IPS DF 6.9 (cell line): ENCODE measurements at places on chromosomes 7 and 10.

GRCh38 chr7:135822376-135822775 is 73.8 kb upstream of the FAM180A start:
- no peak overlapping the region for H3K4me3 ChIP-seq
- DNase-seq: no peak
- H3K36me3 ChIP-seq: no peaks in the 10 kb centered on the region
- H3K4me1 ChIP-seq: no peaks in the 10 kb centered on the region; the same call in 1 of the 2 replicates

DNA sequence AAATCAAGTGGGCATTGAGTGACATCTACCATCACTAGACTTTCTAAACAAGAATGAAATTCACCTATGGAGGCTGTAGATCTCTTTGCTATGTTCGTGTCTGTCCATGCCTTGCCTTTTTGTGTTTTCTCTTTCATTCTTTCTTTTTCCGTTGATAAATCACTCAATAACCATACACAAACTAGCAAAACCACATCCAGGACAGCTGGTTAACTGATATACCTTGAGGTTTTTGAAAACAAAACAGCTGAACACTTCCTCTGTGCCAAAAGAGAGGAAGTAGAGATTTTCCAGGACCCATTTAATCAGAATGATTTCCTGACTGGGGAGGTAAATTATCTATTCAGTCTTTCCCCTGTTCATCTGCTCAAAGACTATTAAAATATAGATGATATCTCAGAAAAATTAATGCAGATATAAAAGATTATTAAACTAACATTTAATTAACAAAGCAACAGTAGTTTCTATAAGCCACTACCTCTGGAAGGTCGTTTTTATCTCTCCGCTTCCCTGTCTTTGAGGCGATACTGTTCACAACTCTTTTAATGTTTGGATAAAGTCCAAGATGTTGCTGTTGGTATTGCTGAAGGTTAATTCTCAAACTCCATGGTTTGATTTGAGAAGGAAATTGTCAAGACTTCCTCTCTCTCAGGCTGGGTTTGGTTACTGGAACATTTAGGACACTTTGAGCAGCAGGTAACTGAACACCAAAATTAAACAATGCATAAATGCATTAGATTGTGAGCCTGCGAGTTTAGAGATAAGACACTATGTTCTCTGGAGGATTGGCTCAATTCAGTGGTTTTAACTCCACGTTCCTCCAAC is 24.4 kb upstream of the C10orf67 start:
- H3K27ac ChIP-seq: no peak overlapping the region
- DNase-seq: no peak
- no peak overlapping the region for H3K4me3 ChIP-seq
- no peaks in the 10 kb centered on the region for H3K4me1 ChIP-seq
- H3K36me3 ChIP-seq: no peaks in the 10 kb centered on the region

- H3K36me3 ChIP-seq: no peaks in the 10 kb centered on the region
- H3K27ac ChIP-seq: no peak overlapping the region
- H3K4me1 ChIP-seq: 0 out of 2 replicates have a peak, but pooled peaks cover 3% of the 10 kb centered on the region
Observed at GRCh38 chr7:139361523-139361922, 1.8 kb downstream of the LUC7L2 start.

- H3K4me3 ChIP-seq: no peak overlapping the region
- H3K36me3 ChIP-seq: no peaks in the 10 kb centered on the region
- no peaks in the 10 kb centered on the region for H3K27me3 ChIP-seq
- DNase-seq: no peak
- no peak overlapping the region for H3K27ac ChIP-seq
Observed at GRCh38 chr7:144404946-144405345, 1.5 kb upstream of the NOBOX start.

GRCh38 chr10:50381642-50382041 is 130.3 kb upstream of the ASAH2 start:
- no peak overlapping the region for H3K27ac ChIP-seq
- H3K36me3 ChIP-seq: no peaks in the 10 kb centered on the region
- H3K4me3 ChIP-seq: no peak overlapping the region
- H3K4me1 ChIP-seq: no peaks in the 10 kb centered on the region
